ENCODE measurements at places on chromosomes 4 and X.

DNA sequence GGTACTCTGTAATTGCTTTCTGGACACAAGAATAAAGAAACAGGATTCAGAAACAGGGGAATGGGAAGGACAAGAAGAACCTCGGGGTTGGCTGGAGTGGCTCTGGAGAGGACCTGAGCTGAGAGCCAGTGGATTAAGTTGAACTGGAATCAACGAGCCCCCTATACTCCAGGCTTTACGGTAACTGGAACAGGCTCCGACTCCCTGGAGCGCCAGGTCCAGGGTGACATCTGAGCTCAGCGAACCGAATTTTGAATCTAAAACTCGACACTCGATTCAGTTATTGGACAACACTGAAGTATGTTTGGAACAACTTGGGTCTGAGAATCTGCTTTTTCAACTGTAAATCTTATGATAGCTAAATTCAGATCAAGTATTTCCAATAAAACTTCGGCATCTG lies 23.9 kb downstream of the HMX1 start:
- DNase-seq: no peak

GRCh38 chr4:33961761-33962160 lies 2282.6 kb downstream of the ARAP2 start:
- DNase-seq: no peak

DNA sequence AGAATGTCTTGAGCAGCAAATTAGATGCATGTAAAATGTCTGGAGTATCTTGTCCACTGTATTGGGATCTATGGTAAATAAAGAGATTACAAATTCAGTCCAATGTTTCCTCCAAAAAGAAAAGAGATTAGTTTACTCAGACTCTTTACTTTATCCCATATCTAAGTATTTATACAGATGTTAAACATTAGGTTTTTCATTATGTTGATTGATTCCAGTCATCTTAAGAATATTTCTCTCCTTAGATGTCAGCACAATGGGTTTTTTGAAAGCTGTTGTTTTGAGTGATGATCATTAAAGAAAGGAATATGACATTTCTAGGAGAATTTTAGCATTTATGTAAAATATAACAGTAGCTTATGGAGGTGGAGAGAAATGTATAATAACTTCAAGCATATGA lies 938.9 kb downstream of the C4orf33 start:
- DNase-seq: no peak

DNA sequence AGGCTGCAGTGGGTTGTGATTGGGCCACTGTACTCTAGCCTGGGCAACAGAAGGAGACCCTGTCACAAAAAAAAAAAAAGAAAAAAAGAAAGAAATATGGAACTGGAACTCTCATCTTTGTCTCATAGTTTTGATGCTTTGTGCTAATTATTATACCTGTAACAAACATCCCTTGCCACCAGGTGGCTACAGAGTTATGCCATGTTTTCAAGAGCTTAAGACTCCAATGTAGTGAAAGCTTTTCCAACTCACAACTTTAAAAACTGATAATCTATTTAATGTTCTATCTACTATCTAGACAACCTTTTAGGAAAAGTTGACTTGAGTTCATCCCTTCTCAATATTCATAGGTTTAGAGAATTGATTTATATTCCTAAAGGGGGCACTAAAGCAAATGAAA lies 42.4 kb downstream of the HTR2C start:
- no peak for DNase-seq

DNA sequence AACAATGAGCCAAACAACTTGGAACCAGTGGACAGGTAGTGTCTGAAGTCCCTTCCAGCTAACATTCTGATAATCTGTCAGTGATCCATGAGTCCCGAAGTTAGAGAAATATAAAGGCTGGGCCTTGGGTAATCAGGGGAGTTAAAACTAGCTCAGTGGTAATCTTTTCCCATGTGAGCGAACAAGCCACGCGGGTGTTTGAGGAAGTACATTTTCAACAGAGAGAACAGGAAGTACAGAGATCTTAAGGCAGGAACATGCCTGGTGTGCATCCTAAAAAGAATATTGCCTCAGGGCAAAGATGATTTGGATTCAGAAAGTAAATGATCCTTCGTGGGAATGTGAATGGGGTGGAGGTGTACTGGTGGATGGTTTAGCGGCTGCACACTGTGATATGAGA lies 42.9 kb downstream of the FNIP2 start:
- no peak for DNase-seq

DNA sequence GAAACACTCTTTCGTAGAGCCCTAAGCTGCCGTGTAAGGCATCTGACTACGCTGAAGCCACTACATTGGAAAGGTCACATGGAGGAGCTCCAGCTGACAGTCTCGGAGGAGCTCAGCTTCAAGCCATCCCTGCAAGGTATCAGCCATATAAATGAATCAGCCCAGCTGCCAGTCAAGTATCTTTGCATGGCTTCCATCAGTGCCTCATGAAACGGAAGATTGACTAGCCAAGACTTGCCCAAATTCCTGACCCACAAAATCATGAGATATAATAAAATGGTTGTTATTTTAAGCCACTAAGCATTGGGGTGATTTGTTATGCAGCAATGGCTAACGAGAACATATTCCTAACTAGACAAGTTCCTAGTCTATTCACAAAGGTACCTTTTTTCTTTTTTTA lies 104.1 kb upstream of the SCOC start:
- no peak for DNase-seq

- no peak for DNase-seq
Observed at GRCh38 chr4:124212815-124213630, 499.5 kb downstream of the ANKRD50 start.

- DNase-seq: no peak
Observed at GRCh38 chr4:164509951-164510350, 244.0 kb upstream of the SMIM31 start.

DNA sequence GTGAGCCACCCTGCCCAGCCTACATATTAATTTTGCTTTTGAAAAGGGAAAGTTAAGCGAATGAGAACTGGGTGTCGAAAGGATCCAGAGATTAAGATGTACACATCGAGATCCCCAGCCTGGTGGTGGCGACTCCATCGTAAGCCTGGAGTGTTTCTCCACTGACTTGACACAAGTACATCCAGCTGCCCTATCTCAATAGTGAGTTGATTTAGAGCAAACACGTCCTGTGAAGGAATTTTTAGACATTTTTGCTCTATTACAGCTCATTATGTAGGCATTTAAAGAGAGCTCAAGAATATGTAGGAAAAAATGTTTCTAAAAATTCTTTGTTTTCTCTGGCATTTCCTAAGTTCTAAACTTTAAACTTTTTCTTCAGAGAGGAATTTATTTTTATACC lies 11.7 kb upstream of the CLDN34 start:
- no peak for DNase-seq

All from NCI-H187 (cell line).